ENCODE measurements at places on chromosomes 6 and 20.

DNA sequence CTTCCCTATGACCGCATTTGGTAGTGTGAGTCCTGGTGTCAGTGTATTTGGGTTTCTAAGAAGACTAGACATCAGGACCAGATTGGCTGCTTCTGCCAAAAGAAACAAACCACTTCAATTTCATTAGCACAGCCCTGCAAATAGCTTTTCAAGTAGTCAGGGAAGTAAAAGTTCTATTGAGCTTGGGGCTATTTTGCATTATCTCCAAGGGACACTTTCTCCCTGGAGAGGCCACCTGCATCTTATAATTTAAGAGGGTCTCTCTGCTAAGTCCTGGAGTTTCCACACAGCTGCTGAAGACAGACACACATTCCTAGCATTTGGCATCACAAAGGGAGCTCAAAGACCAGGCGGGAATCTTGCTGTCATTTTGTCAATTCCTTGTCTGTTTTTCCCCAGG, 141.2 kb downstream of the BMP2 start:
- DNase-seq: no peak

GRCh38 chr6:137491478-137491877, 2.7 kb downstream of the OLIG3 start:
- no peak for DNase-seq

DNA sequence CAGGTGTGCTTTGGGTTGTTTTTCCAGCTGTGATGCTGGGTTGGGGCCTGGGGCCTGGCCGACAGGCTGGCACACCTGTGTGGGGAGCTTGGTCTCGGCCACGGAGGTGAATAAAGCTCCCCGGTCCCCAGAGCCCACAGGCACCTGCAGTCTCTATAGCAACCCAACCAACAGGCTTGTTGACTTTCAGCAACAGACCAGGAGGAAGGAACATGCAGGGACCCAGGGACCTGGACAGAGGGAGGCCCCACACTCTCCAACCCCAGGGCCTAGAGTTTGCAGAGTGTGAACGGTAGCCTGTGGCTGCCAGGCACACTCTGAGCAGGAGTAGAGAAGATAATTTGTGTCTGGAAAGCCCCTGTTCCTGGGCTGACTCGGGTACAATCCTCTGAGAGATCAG, 14.6 kb upstream of the SYNJ2 start:
- no peak for DNase-seq

DNA sequence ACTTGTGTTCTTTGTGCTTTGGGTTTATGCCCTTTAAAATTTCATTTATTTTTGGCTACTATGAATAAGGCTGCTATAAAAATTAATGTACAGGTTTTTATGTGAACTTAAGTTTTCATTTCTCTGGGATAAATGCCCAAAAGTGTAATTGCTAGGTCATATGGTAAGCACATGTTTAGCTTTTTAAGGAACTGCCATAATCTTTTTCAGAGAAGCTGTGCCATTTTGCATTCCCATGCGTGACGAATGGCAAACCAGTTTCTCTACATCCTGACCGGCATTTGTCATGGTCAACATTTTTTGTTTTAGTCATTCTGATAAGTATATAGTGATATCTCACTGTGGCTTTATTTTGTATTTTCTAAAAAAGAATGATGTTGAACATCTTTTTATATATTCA, 236.0 kb upstream of the SGK1 start:
- peak; percentile 23 for DNase-seq

DNA sequence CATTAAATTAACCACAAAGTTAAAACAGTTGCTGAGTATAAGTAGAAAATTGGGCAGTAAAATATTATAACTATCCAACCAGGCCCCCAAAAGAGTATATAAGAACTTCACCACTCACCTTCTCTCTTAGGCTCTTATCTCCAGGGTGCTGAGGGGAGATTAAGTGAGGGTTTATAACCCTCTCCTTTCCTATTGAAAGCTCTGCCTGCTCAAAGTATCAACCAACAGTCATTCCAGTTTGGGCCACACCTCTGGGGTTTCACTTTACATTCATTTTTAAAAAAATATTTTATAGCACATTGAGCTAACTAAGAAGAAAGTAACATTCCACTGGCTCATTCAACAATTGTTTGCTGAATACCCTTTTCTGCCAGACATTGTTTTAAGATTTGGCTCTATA, 22.1 kb downstream of the GSTA4 start:
- no peak for DNase-seq

- DNase-seq: no peak
These were observed 672 bp downstream of the CEP43 start for GRCh38 chr6:166999884-167000253.

DNA sequence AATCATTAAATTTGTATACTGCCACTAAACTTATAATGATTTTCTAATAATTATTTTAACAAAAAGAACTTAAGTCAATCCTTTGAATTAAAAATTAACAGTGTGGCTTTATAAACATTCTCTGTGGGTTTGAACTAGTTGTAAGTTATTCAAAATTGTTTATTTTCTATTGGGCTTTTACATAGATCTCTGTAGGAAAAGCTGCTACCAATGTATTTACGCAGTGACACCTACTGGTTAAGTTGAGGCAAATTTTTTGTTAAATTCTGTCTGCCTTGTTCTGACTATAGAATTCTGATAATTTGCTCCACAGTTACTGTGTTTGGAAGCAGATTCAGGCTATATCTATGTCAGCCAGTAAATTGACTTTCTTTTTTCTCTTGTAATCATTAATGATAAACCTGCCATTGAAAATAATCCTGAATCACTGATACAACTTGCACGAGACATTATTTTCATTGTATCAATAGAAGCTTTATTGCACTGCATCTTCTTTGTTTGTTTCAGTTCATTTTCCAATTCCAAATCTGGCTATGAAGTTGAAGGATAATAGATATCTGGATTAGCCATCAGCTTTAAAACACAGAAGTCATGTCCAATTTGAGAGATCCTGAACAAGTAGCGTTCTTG, 66.0 kb upstream of the UTRN start:
- peak; percentile 60 for DNase-seq

GRCh38 chr6:20400456-20401204, 1.0 kb upstream of the E2F3 start:
- DNase-seq: peak; percentile 35

Measured in GM03348 (cell line).